ENCODE measurements at places on chromosomes 3 and 15.

DNA sequence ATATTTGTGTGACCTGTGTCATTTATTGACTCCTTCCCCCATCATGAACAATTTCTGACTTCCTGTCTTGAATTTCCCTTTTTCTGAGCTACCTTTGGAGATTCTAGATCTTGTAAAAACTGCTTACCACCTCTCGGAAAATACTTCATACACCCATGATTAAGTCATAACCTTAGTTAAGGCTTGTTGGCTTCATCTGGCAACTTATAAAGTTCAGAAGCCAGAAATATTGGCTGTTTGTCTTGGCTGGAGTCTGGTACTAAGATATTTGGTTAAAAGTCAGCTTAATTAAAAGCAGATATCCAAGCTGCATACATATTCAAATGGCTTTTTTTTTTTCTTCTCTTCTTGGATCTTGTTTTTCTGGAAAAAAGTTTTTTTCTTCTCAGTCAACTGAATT is 37.3 kb upstream of the B3GALNT1 start:
- DNase-seq: no peak

DNA sequence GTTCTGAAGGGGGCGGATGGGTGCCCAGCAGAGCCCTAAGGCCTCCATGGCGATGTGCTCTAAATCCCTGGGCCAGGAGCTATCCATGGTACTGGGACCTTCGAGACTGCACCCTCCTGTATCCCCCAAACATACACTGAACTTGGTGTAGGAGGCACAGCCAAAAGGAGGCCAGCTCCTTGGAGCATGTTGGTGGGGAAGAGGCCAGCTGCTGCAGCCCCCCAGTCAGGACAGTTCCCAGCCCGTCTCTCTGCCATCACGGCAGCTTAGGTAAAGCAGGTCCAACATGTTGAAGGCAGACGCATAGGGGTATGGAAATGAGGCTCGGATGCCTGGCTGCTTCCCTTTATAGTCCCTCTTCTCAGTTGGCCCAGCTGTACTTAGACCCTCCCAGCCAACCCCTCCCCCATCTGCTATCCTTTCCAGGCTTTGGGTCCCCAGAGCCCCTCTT is 1.8 kb downstream of the CAMKV start:
- DNase-seq: peak; percentile 68

GRCh38 chr3:13070391-13071070 is 2.7 kb downstream of the IQSEC1 start:
- DNase-seq: no peak

DNA sequence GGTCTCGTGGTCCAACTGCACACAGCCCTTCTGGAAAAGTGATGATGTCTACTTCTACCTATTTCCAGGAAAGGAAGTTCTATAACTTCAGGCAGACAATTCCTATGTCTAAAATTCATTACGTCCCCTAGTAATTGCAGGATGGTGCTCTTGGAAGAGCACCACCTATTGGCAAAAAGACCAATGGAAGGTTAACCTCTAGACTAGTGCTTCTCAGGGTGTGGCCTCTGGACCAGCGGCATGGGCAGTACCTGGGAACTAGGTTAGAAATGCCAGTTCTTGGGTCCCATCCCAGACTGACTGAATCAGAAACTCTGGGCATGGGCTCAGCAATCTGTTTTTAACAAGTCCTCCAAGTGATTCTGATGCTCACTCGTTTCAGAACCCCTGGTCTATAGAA is 258.3 kb upstream of the ICE2 start:
- no peak for DNase-seq

DNA sequence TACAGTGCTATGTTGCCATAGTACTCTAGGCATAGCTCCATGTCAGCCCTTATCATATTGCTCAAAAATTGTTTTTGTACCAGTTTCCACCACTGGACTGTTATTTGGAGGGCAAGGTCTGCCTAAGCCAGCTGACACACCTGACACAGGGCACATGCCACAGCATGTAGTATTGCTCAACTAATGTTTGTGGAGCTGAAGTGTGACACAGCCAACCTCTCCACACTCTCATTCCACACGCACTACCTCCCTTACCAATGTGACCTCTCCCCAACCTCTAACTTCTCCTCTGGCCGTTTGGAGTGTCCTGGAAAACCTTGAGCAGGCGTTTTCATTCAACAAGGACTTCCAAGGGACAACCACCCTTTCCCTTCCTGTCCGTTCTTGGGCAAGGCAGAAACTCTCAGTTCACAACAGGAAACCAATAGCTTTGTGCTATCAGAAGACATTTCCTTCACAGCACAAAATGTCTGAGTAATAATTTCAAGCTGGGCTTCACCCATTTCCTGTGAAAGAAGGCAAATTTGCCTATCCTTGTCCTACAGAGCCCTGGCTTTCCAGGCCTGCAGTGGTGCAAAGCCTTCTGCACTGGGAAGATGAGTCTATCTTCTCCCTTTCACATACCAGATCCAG is 38.4 kb downstream of the TLNRD1 start:
- peak; percentile 70 for DNase-seq

DNA sequence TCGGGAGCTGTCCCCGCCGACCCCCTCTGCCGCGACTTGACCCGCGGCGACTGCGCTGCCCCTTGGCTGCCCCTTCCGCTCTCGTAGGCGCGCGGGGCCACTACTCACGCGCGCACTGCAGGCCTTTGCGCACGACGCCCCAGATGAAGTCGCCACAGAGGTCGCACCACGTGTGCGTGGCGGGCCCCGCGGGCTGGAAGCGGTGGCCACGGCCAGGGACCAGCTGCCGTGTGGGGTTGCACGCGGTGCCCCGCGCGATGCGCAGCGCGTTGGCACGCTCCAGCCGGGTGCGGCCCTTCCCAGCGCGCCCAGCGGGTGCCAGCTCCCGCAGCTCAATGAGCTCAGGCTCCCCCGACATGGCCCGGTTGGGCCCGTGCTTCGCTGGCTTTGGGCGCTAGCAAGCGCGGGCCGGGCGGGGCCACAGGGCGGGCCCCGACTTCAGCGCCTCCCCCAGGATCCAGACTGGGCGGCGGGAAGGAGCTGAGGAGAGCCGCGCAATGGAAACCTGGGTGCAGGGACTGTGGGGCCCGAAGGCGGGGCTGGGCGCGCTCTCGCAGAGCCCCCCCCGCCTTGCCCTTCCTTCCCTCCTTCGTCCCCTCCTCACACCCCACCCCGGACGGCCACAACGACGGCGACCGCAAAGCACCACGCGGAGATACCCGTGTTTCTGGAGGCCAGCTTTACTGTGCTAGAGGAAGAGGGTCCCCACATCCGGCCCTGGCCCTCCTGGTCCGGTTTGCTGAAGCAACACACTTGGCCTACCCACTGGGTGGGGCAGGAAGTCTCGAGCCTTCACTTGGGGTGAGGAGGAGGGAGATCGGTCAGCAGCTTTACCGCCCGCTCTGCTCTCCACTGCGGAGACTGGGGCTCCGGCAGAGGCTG is at the start of gene RASSF1:
TSS of gene RASSF1 (minus strand) at position 389 of the 882 bp plus-strand sequence. CDS start at position 358, 31 bp downstream.
- peak; percentile 74 for DNase-seq

- no peak for DNase-seq
These were observed 543.0 kb upstream of the TBL1XR1 start for GRCh38 chr3:177740254-177740653.

GRCh38 chr3:33597257-33597689 is 120.8 kb downstream of the CLASP2 start:
- DNase-seq: no peak

DNA sequence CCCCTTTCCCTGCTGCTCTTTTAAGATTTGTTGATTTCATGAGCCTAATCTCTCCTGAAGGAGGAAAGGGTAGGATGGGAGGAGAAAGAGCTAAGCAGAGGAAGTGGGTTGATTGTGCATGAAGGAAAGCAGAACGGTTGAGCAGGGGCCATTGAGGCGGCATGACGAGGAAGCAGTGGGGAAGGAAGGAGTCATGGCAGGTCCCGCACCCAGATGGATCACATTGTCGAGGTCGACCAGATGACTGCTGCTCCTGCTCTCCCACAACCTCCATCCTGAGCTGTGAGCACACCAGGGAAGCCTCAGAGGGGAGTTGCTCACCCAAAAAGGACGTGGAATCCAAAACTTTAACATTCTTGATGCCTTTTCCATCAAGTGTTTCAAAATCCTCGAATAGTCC is 42.8 kb downstream of the ABTB1 start:
- no peak for DNase-seq

DNA sequence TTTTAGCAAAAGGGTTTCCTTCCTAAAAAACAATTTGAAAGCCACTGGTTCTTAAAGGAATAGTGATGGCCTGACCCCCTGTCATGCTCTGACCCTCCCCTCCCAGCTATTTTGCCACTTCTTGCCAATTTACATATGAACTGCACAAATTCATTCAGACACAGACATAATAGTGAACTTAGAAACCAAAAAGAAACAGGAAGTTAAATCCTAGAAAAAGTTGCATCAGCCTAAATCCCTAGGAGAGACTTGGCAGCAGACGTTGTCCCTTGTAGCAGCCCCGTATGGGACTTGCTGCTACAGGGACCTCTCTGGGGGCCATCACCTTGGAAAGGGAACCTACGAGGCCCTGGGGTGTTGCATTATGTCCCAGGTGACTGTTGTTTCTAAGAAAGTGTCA is 14.3 kb upstream of the PDE8A start:
- no peak for DNase-seq

DNA sequence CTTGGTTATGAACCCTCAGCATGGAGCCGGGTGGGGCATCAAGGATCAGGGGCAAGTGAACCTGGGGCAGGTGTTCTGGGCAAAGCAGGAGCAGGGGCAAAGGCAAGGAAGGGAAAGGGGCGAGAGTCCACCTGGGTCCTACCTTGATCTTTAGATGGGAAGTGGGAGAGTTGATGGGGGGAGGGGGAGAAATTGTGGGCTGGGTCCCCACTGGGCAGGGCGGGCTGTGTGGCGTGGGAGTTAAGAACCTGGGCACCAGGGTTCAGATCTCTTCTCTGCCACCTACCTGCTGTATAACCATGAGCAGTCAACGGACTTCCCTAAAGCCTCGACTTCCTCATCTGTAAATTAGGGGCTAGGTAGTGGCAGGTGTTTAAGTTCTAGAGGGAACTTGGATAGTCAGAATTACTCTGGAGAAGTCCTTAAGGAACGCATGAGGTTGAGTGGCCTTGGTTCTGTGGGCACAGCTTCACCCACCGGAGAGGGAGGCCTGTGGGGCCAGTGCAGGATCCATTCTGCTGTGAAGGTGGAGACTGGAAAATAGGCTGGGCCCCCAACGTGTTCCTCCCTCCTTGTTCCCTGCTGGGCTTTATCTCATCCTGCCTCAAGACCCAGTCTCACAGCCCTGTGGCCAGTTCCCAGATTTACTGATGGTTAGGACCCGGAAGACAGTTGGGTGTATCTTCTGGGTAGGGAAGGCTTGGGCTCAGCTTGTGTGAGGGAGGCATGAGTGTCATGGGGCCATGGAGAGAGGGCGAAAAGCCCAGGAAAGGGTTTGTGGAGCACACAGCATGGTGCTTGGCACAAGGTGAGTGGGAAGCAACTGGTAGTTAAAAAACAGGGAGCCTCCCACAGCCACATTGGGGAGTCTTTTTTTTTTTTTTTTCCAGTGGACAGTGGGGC is 90.6 kb downstream of the EEFSEC start:
- no peak for DNase-seq

- no peak for DNase-seq
These were observed 13.9 kb upstream of the PAQR9 start for GRCh38 chr3:142977399-142977728.

DNA sequence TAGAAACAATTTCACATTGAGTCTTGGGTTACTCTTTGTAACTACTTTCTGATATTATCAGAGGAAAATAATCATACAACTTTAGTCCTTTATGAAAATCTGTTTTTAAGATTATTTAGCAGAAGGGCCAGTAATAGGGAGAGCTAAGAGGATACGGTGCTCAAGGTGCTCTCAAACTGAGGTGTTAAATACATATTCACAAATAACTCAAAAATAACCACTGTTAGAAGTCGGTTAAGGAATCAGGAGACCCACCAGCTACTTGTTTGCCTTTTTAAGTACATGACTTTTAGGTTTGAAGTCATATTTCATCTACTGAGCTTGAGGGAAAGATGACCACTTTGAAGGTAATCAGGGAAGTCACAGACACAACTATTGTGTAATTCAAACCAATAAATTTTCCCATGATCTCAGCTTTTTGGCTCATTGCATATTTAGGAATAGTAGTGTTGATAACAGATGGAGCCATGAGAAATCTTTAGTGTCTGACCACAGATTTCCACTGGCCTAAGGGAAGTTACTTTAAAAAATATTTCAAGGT is 1.4 kb upstream of the RSRC1 start:
- peak; percentile 13 for DNase-seq

- DNase-seq: no peak
These were observed 977.6 kb downstream of the MCTP2 start for GRCh38 chr15:95208988-95209387.

- no peak for DNase-seq
These were observed 25.9 kb downstream of the ADCY5 start for GRCh38 chr3:123423031-123423430.

- DNase-seq: peak; percentile 87
These were observed at the start of gene CFAP92 for GRCh38 chr3:128993461-128994172. CFAP92 (minus strand) TSS chr3:128994076; CDS start chr3:128993304, 772 bp downstream.

GRCh38 chr15:29031502-29032228 is 145.9 kb downstream of the APBA2 start:
- peak; percentile 8 for DNase-seq

DNA sequence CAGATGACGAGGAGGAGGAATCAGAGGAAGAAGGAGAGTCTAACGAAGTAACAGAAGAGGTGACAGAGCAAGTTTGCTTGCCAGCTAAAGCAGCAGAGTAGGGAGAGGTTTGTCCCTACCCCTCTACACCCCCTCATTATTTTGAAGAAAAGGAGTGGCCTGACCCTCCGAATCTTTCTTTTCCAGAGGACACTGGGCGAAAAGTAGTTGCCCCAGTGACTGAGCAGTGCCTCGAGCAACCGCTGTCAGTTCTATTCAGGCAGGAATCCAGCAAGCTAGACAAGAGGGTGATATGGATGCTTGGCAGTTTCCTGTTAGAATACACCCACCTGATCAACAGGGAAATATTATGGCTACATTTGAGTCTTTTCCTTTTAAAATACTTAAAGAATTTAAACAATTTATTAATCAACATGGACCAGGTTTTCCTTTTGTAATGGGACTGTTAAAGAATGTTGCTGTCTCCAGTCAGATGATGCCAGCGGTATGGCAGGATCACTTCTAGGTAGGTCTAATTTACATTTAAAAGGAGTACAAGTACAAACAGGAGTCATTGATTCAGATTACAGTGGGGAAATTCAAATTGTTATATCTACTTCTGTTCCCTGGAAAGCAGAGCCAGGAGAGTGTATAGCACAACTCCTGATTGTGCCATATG is 31.9 kb upstream of the ACVR2B start:
- no peak for DNase-seq

- DNase-seq: no peak
These were observed 155.9 kb downstream of the OXSM start for GRCh38 chr3:25945836-25946235.

- no peak for DNase-seq
These were observed 853.7 kb downstream of the MCTP2 start for GRCh38 chr15:95085056-95085455.

GRCh38 chr15:95559875-95560394 is 770.6 kb upstream of the NR2F2 start:
- no peak for DNase-seq

GRCh38 chr15:100542290-100542689 is 13.5 kb upstream of the CERS3 start:
- DNase-seq: no peak

Data from small intestine (tissue), 16 donors.